H4 (cell line): ENCODE measurements at places on chromosomes 7 and 10. TPM values are rescaled to one million over a fixed set of nuclear protein-coding genes. Genes with fewer than 3 reads are reported as not detected.

Gene NUTM2B
- 0.84 and 0.99 TPM in 2 replicates for total RNA-seq

GRCh38 chr7:46315891-46316290 lies 394.8 kb upstream of the IGFBP3 start:
- DNase-seq, result no peak

DNA sequence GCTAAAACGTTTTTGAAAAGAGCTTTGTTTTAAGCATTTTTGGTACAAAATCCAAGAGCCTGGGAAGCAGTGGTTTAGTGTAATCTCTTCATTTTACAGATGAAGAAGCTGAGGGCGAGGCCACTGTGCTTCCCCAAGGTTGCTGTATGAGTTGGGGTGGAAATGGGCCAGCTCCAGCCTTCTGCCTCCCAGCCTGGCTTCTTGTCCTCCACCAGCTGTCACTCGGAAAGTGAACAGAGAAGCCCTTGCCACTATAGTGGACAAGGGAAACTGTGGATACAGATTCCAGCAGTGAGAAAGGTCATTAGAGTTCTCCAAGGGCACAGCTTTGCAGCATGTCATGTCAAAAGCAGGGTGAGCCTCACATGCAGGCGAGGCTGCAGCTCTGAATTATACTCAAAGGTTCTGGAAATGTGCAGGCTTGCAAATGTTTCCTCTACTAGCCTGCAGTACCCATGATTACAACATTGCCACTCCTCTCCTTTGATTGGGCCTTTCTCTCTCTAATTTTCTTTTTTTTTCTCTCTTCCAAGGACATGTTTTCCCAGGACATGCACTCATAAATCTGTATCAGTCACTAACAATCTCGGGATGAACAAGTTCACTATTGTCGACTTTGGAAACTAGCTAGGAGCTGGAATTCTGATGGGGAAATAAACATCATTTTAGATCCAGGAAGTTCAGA lies 33.0 kb downstream of the BAMBI start:
- DNase-seq, result no peak

DNA sequence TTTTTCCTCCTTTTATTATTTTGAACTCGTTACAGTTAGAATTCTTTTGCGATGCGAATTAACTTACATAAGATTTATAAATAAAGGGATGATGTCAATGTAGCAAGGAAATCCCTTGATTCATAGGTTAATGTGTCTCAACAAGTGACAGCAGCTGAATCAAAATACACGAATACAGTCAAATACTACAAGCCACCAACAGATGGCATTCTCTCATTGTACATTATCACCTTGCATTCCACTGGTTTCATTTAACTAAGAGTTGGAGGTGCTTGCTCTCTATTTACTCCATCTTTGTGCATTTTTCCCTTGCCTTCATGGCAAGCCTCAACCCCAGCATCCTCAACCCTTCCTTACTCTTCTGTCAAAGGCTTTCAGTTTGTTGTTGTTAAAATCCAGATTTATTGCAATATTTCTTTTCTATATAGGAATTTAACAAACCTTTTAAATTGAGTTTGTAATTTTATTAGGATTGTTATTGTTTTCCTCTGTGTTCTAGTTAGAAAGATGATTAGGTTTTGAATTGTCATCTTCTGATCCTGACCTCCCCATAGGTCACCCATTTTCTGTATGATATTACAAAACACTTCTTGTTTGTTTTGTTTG lies 78.3 kb downstream of the SLC25A40 start:
- DNase-seq, result peak; percentile 66

DNA sequence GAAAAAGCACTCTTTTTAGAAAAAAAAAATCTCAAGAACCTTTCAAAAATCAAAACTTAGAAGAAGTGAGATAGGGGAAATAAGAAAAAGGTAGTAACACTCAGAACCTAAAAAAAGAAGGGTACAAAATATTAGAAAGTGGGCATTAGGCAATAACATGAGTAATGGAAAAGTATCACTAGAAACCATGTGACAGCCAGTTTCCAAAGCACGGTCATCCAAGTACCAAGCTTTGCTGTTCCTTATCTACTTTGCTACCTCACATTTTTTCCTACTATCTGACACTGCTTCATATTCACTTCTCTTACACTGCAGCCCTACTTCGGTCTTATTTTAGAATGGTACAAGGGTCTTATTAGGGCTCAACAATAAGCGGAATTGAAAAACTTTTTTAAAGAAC lies 30.3 kb downstream of the IMMP2L start:
- DNase-seq, result no peak

DNA sequence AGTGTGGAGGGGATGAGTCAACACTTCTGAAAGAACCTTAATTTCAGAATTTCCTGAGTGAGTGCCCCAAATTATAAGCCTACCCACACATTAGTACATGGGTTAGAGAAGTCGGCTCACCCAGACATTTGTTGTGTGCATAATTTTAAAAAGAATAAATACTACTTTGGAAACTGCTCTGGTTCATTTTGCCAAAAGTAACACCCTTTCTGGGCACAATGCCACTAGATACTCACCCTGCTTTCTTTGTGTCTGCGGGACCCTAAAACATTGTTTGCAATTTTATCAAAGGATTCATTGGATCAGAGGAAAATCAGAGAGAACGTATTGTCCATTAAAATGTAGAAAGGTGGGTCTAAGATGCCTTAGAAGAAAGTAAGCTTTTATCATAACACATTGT lies 245.5 kb upstream of the NRP1 start:
- no peak for DNase-seq

GRCh38 chr10:118968060-118968459 lies 61.5 kb upstream of the NANOS1 start:
- no peak for DNase-seq
